ENCODE measurements at places on chromosomes 1 and 21. TPM values are rescaled to one million over a fixed set of nuclear protein-coding genes. Genes with fewer than 3 reads are reported as not detected.

Gene S100A9
- 65.7 TPM for total RNA-seq

DNA sequence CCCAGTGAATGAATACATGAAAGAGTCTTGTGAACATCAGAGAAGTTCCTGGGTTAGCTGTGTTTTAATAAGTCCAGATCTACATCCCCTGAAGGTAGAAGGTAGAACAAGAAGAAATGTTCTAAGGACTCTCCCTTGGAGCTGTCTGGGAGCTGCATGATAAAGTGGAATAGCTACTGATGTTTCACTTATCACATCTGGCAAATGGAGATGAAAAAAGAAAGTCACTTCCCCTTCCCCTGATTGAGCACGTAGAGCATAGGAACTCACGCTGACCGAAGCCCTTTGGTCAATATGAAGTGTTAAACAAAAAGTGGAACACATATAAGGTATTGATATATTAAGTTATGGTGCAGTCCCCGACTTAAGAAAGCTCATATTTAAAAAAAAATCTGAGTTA lies 53.2 kb upstream of the PARP1 start:
- H3K4me3 ChIP-seq = no peak overlapping the region
- no peaks in the 10 kb centered on the region for H3K4me1 ChIP-seq
- no peak for DNase-seq
- H3K27ac ChIP-seq = no peak overlapping the region

Gene ASCL5
- total RNA-seq = not detected

- H3K36me3 ChIP-seq = no peaks in the 10 kb centered on the region
- DNase-seq = no peak
- H3K27me3 ChIP-seq = no peaks in the 10 kb centered on the region
- peak overlapping the region; percentile 52 for H3K27ac ChIP-seq
- H3K4me3 ChIP-seq = no peak overlapping the region
- no peaks in the 10 kb centered on the region for H3K4me1 ChIP-seq
These were observed 51.9 kb downstream of the PHC2 start for GRCh38 chr1:33378976-33379375.

Gene C1orf94
- total RNA-seq = not detected

- H3K4me1 ChIP-seq = no peaks in the 10 kb centered on the region
- no peaks in the 10 kb centered on the region for H3K27me3 ChIP-seq
- no peaks in the 10 kb centered on the region for H3K36me3 ChIP-seq
- no peak for DNase-seq
- H3K27ac ChIP-seq = peak overlapping the region; percentile 4
These were observed 8.6 kb downstream of the WLS start for GRCh38 chr1:68223687-68224086.

DNA sequence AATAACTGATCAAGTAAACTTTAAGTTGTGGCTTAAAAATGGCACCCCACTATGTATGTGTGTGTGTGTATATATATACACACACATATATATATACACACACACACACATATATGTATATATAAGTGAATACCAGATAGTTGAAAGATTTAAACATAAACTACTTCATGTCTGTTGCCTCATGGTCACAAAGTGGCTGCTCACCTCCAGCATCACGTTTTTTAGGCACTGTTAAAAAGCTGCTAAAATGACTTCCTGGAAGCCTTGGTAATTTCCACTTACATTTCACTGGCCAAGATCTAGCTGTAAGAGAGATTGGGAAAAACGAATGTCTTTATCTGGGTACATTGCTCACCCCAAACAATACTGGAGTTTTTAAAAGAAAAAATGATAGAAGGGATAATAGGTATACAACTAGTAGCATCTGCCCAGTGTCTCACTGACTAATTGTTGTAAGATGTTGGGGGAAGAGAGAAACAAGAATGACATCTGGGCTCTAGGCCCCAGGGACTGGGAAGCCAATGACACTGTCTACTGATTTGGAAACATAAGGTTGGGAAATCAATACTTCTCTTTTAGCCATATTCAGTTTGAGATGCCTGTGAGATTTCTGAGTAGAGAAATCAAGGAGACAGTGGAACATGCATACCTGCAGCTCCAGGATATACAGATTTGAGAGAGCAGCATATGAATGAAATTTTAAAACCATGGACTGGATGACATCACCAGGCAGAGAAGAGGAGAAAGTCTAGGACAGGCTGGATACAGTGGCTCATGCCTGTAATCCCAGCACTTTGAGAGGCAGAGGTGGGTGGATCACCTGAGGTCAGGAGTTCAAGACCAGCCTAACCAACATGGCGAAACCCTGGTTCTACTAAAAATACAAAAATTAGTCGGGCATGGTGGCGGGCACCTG lies 42.8 kb downstream of the CLDN14 start:
- no peak overlapping the region for H3K27ac ChIP-seq
- no peak overlapping the region for H3K4me3 ChIP-seq
- no peak for DNase-seq

Gene COA6
- total RNA-seq = 23.1 TPM

All from right atrium auricular region (tissue), 2 donors.